ENCODE measurements at places on chromosomes 5 and 9.

DNA sequence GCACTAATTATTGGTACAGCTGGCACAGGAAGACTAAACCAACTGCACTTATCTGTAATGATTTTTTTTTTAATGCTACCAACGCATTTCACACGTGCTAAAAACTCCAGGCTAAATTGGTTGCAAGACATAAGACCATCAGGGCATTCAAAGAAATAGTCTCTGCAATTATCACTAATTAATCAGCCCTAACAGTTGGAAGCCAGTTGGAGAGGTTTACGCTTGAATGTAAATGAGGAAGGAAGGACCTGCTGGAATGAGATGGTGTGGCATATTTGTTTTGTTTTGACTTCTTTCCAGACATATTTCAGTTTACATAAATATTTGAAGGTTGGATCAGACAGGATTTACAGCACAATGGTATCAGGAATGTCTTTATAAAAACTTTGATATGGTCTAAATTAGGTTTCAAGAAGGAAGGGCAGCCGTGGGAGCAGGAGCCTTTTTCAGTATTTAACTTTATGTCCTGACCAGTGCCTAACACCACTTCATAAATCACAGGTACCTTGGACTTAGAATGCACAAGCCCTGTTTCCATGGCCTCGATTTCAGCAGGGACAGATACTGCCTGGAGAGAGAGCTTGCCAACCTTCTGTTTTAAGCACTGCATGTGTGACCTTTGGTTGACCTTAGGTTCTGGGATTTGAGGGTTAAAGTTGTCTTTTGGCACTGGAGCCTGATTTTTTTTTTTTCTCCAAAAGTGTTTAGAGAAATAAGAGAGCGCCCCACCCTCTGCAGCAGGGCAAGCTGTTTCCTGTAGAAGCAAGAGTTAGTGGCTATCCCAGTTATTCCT, 199.8 kb upstream of the MAP3K1 start:
- DNase-seq: no peak

GRCh38 chr5:37557734-37558293, 178.7 kb downstream of the WDR70 start:
- DNase-seq: no peak

DNA sequence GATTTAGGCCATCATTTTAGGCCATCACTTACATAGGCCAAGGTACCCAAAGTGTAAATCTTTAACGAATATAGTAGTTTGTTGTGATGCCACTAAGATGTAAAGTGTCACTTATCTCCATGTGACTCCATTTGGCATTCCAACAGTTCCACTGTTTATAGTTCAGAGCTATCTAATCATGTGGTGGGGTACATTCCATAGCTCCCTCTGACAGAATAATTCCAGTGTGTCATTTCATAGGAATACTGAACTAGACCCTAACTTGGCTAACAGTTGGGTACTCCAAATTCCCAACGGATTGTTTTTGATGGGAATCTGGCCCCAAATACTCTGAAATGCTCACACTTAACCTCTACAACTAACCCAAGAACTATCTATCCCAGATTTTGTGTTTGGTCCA, 76.7 kb upstream of the FST start:
- no peak for DNase-seq

GRCh38 chr9:5485378-5486085, 24.8 kb upstream of the PDCD1LG2 start:
- DNase-seq: no peak

DNA sequence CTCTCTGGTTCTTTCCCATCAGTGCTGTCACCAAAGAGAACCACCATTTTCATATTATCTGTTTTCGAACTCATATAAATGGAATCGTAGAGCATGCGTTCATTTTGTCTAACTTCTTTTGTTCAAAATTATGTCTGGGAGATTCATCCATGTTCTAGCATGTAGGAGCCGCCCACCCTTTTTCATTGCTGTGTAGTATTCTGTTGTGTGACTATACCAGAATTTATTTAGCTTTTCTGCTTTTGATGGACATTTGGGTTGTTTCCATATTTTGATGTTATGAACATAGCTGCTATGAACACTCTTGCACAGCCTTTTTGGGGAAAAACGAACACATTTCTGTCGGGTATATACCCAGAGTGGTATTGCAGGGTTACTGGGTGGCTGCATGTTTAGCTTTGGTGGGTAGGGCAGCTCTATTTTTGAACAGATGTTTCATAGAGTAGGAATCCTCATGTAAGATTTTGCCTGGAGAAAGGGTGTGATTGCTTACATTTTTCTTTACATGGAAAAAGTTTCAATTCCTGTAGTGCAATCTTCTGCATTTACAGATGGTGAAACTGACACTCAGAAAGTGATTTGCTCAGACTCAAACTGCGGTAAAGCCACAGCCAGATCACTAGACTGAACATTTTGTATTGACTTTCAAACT, 100.2 kb upstream of the IL12B start:
- no peak for DNase-seq

GRCh38 chr5:73359395-73359794, 89.2 kb downstream of the FOXD1 start:
- DNase-seq: no peak

DNA sequence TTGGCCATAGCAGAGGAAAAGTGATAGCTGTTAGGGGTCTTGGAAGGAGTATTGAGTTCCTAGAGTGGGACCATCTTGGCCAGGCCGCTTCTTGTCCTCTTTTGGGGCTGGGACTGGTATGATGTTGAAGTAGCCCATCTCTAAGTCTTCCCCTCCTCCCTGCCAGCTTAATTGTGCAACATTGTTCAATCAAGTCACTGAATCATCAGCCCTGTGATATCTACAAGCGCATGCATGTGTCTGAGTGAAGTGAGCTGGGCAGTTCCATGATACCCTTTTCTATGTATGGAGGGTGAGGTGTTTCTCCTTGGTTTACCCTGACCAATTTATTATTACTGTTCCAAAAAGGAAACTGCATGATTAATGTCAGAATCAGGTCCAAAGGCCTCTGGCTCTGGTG, 112.2 kb downstream of the C9orf152 start:
- DNase-seq: no peak

DNA sequence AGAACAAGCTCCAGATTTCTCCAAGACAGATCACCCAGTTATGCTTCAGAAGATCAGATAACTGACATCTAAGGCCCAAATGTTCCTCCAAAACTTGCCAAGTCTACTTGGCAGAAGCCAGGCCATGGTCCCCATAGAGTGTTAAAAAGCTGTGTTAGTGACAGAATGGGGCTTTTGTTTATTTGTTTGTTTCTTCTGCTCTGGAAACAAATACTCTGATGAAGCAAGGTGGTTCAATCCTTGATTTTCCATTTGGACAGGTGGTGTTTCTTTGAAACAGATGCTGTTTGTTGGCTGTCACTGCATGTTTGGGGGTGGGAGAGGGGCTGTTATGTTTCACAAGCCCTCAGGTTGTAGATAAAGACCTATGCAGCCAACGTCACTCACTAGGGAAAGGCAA, 264.0 kb downstream of the FAM114A2 start:
- no peak for DNase-seq

- no peak for DNase-seq
These were observed 210.4 kb upstream of the RFX3 start for GRCh38 chr9:3736161-3736560.

DNA sequence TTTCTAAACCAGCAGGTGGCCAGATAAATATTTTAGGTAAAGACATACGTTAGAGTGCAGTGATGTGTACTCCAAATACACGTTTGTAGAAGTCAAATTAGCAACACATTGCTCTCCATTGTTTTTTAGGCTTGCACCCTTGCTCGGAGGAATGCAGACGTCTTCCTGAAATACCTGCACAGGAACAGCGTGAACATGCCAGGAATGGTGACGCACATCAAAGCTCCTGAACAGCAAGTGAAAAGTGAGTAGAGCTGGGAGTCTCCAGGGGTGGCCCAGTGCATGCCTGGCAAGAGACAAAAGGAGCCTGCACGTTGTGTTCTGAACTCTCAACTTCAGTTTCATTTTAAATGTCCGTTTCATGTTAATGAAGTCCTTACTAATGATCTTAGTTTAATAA, 207.5 kb upstream of the OTULINL start:
- no peak for DNase-seq

GRCh38 chr5:96590796-96591195, 71.4 kb upstream of the CAST start:
- no peak for DNase-seq

GRCh38 chr9:86487838-86488233, 133.6 kb upstream of the TUT7 start:
- no peak for DNase-seq

- DNase-seq: no peak
These were observed 9.0 kb downstream of the OR1J1 start for GRCh38 chr9:122468735-122469134.

- no peak for DNase-seq
These were observed 119.7 kb downstream of the DMXL1 start for GRCh38 chr5:119190470-119191095.

GRCh38 chr9:73916016-73916673, 581.0 kb upstream of the RORB start:
- peak; percentile 4 for DNase-seq

GRCh38 chr9:34158362-34158869, 20.4 kb upstream of the UBAP1 start:
- DNase-seq: peak; percentile 48

DNA sequence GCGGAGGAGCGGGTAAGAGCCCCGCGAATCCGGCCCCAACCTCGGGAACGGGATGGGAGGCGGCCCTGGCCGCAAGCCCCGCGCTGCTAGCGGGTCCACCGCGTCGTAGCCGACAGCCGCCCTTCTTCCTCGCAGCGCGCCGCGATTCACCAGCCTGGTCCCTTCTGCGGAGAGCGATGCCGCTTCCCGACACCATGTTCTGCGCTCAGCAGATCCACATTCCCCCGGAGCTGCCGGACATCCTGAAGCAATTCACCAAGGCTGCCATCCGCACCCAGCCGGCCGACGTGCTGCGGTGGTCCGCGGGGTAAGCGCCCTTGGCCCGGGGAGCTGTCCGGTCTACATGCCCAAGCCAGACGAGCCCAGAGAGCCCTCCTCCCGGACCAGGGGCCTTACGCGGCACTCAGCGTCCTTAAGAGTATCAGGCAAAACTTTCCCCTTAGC, 335 bp downstream of the ROPN1L start:
- DNase-seq: no peak

- no peak for DNase-seq
These were observed 96.9 kb upstream of the KLF4 start for GRCh38 chr9:107586493-107586892.

Measured in urothelium cell line (cell line).